WTC11 (cell line): ENCODE measurements at places on chromosomes 12 and 14.

- DNase-seq, result no peak
Measured at GRCh38 chr12:52543985-52544883, 8.7 kb downstream of the KRT71 start.

- no peak for DNase-seq
Measured at GRCh38 chr12:63090716-63091115, 60.3 kb downstream of the AVPR1A start.

GRCh38 chr14:104353921-104354701 is 215.7 kb downstream of the KIF26A start:
- no peak for DNase-seq

- no peak for DNase-seq
Measured at GRCh38 chr14:99402950-99403349, 77.7 kb downstream of the SETD3 start.

- no peak for DNase-seq
Measured at GRCh38 chr12:3257411-3257810, 180.2 kb downstream of the TSPAN9 start.

DNA sequence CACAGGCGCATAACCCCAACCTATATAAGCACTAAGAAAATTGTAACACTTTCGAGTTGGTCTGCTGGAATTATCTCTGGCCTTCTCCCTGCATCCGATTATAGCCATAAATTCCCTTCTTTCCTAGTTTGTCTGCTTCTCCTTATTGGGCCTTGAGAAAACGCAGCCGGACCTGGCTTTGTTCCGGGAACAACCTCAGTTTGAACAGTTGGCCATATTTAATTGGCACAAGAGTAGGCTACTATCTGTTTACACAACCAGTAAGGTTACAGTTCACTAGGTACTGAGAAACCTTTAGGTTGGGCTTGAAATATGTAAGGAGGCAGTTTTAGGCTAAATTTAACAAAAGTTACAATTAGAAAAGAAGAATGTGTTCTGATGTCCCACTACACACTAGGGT is 176.1 kb downstream of the IPO8 start:
- no peak for DNase-seq

- peak; percentile 37 for DNase-seq
Measured at GRCh38 chr14:80055667-80056496, 155.4 kb downstream of the DIO2 start.

DNA sequence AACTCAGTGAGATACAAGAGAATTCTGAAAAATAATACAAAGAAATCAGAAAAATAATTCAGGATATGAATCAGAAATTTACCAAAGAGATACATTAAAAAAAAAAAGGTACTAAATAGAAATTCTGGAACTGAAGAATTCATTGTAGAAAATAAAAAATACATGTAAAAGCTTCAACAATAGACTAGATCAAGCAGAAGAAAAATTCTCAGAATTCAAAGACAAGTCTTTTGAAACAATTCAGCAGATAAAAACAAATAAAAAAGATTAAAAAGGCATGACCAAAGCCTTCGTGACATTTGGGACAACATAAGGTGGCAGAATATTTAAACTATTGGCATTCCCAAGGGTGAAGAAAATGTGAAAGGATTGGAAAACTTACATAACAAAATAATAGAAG is 133.1 kb upstream of the CNOT2 start:
- no peak for DNase-seq

GRCh38 chr14:97109234-97109633 is 312.1 kb downstream of the VRK1 start:
- no peak for DNase-seq

GRCh38 chr12:39581592-39581991 is 38.0 kb downstream of the ABCD2 start:
- no peak for DNase-seq

DNA sequence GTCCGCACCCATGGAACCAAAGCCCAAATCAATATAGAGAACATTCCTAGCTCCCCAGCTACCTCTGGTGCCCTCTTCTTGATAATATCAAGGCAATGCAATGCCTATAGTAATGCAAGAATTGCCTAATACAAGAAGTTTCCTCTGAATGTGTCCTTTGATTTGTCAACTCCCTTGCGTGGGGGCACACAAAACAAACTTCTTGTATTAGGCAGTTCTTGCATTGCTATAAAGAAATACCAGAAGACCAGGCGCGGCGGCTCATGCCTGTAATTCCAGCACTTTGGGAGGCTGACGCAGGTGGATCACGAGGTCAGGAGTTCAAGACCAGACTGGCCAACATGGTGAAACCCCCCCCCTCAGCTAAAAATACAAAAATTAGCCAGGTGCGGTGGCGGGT is 10.4 kb upstream of the ITPK1 start:
- DNase-seq, result no peak

- no peak for DNase-seq
Measured at GRCh38 chr14:77183896-77184295, 2.3 kb downstream of the TMEM63C start.

- no peak for DNase-seq
Measured at GRCh38 chr14:39372656-39373055, 59.6 kb downstream of the FBXO33 start.

DNA sequence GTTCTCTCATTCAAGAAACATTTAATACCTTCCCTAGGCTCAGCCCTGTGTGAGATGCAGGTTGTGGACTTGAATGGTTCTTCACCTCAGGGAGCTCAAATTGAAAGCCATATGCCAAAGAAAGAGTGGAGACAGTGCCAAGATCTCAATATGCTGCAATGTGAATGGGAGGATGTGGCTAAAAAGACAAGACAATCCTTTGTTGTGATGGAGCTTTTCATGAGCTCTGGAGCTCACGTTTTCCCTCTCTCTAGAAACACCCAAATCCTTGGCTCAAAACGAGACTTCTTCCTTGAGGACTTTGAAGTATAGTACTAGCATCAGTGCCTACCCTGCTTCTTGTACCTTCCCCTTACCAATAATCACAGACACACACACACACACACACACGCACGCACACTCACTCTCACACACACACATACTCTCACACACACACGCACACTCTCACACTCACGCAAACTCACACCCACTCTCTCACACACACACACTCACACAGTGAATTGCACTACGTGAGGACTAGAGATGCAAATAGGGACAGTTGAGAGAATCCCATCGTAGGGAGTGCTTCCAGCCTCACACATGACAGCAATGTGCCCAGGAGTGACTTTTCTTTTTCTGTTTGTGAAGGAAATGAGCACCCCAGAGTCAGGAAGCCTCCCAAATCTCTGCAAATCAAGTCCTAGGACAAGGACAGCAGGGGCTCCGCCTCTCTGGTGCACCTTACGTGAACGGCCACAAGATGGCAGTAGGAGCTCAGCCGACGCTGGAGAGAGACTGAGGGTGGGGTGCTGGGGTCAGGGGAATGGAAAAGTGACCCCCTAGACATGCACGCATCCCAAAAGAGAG is 231.4 kb downstream of the PCNX1 start:
- peak; percentile 78 for DNase-seq

GRCh38 chr12:3967556-3968160 is 94.5 kb upstream of the PARP11 start:
- no peak for DNase-seq

DNA sequence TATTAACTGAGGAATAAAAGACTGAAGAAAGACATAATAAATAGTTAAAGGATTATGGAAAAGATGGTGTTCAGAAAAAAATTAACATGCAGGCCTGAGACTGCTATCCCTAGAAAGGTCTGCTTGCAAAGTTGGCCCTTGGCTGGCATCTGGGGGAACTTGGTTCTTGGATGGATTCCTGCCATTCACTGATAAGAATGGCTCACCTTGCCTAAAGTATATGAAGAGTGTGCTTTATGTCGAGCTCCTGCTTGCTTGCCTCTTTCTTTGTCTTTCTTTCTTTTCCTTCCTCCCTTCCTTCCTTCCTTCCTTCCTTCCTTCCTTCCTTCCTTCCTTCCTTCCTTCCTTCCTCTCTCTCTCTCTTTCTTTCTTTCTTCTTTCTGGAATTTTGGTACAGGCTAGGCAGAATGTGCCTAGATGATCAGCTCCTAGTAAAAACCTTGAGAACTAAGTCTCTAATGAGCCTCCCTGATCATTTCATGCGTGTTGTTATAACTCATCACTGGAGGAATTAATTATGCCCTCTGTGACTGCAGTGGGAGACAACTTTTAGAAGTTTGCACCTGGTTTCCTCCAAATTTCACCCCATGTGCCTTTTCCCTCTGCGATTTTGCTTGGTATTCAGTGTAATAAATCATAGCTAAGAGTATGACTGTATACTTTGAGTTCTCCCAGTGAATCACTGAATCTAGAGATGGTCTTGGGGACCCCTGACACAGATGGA is 44.7 kb downstream of the IFT81 start:
- DNase-seq, result no peak

DNA sequence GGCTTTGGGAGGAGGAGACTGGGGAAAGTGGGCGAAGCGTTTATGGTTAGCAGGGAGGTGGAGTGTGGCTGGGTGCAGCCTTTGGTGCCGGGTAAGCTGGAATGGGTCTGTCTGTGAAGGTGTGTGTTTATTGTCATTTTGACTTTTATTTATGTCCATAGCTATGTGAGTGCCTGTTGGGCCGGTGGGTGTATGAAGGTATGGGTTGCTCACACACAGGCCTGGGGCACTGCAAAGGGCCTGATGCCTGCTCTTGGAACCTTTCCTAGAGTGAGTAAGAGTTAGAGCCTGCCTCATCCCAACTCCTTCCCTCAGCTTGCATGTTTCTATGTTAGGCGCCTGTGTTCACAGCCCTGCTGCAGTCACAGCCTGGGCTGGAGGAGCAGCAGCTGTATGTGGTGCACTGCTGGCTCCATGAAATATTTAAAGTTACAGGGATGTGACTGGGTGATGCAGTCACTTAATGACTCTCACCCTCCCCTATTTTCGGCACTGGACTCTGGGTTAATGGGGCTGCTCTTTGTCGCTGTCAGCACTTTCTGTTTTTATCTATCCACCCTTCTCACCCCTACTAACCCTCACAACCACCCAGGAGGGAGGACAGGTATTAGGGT is 2.6 kb upstream of the PPP1R1A start:
- DNase-seq, result no peak

DNA sequence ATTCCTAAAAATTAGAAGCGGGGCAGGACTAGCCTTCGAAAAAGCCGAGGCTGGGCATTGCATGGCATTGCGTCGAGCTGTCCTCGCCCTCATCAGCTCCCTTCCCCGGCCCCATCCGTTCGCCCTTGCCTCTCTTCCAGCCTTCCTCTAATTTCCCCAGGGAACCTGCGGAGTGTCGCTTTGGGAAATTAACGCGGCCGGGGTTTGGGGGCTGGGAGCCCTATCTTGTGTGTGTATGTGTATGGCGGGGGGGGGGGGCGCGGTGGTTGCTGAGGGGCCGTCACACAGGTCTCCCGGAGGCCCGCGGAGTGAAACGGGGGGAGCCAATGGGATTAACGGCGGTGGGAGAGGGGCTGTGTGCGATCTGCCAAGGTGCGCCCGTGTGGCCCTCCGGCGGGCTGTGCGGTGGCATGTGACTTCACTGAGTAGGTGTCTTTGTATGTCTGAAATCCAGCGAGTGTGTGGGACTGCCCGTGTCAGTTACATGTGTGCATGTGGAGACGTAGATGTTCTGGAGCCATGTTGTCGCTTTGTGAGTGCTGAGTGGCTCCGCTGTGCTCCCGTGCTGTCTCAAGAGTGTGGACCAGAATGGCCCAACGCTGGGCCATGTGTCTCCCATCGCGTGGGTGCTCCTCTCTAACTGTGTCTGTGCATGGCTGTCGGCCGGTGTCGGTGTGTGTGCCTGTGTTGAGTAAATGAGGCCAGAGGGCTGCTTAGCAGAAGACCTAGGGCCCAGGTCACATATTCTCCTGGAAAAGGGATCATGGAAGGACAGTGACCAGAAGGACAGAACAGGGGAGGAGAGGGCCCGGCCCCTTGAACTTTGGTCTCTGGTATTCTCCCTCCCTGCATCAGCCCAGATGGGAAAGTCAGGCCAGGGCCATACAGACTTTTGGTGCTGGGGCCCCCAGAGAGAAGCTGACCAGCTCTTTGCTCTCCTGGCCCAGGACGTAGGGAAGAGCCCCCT is 1.5 kb downstream of the PTMS start:
- DNase-seq, result no peak

- no peak for DNase-seq
Measured at GRCh38 chr12:75130811-75131210, 78.8 kb downstream of the KCNC2 start.

DNA sequence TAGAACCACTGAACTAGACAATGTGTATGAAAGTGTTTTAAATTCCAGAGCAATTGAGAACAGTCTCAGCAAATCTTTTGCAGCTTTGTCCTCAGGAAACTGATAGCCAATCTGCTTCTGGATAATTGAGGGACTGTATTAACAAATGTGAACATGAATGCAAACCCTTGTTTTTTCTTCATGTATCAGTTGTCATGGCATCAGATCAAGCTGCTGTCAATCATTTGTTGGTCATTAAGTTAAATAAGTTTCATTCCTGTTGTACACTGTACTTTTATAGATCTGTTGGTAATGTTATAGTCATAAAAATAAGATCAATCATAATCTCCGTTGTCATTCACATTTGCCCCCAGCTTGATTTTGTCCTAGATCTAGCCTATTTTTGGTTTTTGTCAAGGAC is 65.5 kb upstream of the RFX4 start:
- no peak for DNase-seq

DNA sequence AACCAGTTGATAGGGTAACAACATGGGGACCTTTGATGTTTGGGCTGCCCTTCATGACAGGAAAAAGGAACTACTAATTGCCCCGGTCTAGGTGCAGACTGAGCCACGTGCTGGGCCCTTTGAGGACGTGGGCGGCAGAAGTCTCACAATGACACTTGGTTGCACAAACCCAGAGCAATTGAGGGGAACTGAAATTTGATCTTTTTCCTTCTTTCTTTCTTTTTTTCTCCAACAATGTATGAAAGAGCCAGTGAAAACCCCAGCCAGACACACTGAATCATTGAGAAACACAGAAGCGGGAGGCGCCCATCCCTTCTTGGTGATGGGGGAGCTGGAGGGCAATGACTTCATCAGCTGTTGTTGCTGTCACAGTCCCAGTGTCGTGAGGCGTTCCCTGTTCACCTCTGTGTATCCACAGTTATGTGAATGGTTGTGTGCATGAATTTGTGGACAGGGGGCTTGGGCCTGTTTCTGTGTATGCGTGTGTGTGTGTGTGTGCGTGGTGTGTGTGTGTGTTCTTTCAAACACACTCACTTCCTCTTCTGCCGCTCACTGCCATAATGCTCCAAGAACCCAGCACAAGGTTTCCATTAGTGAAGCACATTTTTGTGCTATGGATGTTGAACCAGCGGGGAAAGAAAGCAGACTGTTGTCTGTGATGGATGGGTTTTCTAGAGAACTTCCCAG is 137.5 kb upstream of the CCND2 start:
- DNase-seq, result no peak

DNA sequence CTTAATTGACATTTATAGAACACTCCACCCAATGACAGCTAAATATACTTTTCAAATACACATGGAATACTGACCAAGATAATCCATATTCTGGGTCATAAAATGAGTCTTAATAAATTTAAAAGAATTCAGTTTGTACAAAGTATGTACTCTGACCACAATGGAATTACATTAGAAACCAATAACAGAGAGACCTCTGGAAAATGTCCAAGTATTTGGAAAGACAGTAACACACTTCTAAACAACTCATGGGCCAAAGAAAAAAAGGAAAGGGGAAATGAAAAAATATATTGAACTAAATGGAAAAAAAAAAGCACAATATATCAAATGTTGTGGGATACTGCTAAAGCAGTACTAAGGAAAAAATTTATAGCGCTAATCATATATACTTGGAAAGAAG is 52.0 kb downstream of the CRACR2A start:
- DNase-seq, result no peak

- DNase-seq, result peak; percentile 42
Measured at GRCh38 chr12:53005215-53005985, 856 bp upstream of the EIF4B start.
